HS-27A (cell line): ENCODE measurements at places on chromosomes 6 and 20.

GRCh38 chr6:163651426-163651825 is 236.9 kb downstream of the QKI start:
- DNase-seq = no peak

DNA sequence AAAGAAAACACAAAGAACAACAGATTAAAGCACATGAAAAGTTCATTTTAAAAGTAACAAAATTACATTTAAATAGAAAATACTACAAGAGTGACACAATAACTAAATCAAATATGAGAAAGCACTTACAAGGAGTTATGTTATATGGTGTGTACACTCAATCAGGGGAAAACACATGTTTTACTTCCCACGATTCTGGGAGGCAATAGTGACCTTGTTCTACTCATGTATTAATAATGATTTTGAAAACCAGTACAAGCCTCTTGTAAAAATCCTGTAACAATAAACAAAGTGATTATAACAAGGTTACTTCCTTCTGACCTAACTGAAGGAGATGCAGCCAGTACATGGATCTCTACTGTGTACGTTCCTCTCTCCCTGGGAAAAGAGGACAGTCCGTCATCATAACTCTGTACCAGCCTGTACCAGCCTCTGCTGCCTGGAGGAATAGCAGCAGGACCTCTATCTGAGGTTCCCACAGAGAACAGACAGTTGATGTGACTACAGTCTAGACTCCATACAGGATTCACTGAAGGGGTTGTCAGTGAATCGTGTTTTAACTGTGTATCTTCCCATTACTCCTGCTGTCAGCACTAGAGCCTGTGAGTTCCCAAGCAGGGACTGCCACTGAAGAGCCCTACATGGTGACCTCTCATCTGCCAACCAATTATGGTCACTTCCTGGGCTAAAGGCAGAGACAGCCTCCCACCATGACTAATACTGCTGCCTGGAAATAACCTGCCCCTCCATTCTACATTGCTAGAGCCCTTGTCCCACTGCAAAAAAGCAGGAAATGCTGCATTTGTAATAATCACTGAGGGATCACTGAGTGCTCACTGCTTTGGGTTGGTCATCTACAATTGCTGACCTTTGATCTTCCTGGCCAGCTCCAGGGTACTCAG is 149.7 kb downstream of the KIF16B start:
- DNase-seq = no peak

DNA sequence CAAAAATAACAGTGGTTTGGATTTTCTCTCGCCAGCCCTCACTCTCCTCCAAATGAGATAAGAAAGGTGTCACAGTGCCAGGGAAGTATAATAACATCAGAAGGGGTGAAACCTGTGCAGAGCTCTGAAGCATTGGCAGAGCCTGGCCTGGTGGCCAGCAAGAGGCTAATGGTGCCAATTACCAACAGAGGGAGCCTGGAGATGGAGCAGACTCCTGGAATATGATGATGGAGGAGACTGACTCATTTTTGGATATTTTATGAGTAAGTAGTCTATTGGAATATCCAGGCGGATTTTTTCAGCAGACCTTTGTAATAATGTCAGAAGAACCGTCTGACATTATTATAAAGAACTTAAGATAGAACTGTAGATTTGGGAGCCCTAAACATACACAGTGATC is 442.6 kb upstream of the MARCKS start:
- peak; percentile 77 for DNase-seq

- DNase-seq = no peak
Observed at GRCh38 chr6:150236544-150236943, 93.7 kb downstream of the PPP1R14C start.

DNA sequence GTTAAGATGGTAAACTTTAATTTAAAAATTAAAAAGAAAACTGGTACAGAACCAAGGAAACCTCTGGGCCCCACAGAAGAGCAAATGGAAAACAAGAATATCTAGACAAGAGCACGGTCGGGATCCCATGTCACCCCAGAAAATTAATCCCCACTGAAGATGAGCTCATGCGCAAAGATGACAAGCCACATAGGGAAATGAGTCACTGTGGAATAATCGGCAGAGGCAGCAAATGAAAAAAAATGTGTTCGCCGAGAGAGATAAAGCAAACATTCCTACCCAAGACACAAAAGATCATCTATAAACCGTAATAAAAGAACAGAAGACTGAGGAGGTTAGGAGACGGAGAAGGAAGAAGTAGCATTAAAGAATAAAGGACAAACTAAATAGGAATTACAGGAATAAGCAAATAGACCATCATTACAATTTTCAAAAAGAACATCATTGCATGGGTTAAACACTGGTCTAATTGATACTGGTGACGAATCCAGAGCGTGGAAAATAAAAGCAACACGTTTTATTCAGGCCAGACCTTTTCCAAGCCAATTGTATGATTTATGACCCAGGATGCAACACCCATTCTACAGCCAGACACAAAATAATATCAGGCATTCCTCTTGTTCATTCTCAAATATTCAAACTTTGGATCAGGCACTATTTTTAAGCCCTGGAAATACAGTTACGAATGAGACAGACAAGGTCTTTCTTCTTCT is 138.0 kb upstream of the ARID1B start:
- DNase-seq = no peak

- no peak for DNase-seq
Observed at GRCh38 chr6:4894049-4894448, 109.8 kb downstream of the RPP40 start.

- peak; percentile 96 for DNase-seq
Observed at GRCh38 chr6:148440877-148441453, 98.3 kb downstream of the SASH1 start.

DNA sequence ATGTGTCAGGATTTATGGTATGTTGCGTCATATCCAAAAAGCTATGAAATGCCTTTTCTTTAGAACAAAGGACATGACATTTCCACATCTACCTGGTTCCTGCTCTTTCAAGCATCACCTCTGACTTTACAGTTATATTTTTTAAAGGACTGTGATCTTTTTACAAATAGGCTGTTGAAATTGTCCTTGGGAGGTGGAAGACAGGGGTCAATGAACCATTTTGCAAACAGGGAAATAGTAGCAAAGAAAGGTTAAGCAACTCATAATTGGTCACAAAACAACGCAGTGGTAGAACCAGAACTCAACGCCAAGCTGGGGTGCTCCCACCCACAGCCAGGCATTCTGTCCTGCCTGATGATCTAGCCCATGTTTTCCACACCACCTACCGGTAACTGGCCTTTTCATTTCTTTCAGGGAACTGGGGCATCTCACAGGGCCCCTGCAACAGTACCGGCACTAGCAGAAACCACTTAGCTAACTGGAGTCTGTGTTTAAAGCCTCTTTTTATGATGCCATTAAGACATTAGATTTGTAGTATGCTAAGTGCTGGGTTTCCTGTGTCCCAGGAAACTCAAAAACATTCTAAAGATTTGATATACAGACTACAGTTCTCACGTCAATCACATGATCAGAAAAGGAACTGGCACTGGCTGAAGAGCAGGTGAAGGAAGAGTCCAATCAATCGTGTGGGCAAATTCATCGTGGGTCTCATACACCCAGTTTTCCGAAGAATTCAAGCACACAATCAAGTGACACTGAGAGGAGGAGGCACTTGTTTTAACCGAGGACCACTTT is 13.9 kb downstream of the ZNF217 start:
- no peak for DNase-seq

DNA sequence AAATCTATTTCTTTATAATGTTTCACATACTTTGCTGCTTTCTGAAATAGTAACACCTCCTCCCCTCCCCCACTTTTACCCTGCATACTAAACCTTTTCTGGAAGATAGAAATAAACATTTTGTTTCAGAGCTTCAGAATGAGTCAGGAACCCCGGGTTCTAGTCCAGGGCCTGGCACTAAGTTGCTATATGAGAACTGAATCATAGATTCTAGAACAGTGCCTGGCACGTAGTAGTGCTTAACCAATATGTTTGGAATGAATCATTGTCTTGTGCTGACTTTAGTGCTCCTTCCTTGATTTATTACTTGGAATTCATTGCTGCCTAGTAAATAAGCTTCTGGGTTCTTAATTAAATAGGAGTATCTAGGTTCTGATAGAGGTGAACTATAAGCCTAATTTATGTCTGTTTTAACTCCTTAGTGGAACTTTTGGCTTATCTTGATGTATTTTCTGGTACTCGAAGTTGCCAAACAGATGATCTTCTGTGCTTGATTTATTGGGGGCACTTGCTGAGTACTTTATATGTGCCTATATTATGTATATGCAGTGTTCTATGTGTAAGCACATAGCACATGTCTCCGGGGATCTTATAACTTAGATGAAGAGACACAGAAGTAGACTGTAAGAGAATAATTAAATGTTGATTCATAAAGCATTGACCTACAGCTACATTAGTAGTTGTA is 18.6 kb downstream of the TAB2 start:
- DNase-seq = no peak

DNA sequence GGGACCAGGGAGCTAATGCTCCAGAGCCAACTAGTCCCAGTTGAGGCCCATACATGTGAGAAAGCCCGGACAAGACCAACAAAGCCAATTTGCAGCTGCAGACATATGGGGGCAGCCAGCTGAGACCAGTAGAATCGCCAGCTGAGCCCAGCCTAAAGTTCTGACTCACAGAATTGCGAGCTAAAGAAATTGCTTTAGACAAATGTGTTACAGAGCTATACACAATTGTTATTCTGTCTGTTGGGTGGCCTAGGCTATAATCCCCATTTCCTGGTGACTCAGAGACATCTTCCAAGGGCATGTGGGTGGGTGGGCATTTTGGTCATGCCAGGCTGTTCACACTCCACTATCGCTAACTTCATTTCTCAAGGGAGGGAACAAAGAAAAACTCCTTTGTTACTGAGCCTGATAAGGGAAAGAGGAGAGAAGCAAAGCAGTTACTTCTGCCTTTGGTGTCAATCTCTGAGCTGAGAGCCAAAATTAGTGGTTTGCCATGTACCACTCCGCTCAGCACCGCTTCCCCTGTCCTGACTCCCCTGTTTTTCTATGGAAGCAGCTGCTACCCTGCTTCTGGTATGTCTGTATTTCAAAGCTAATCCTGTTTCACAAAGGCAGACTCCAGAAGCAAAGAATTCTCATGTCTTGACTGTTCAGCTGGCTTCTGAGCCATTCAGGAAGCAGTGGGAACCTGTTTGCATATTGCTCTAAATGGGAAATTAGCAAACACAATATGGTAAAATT is 26.1 kb downstream of the SCP2D1 start:
- no peak for DNase-seq

DNA sequence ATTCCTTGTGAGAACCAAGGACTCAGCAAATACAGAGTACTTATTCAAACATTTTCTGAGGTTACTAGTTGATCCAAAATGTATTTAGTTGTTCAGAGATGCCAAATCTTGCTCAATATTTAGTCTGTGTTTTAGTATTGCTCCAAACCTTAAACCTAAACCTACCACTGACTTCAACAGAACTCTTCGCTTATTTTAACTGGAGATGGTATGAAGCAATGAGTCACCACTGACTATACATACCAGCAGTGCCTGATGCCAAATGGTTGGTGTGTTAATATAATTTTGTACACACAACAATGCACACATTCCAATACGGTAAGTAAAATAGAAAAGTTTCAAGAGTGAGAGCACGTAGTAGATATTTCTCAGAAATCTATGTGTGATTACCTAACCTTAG is 1.9 kb upstream of the SPTLC3 start:
- DNase-seq = no peak

GRCh38 chr6:47679322-47679906 is 19.0 kb upstream of the ADGRF4 start:
- DNase-seq = no peak

DNA sequence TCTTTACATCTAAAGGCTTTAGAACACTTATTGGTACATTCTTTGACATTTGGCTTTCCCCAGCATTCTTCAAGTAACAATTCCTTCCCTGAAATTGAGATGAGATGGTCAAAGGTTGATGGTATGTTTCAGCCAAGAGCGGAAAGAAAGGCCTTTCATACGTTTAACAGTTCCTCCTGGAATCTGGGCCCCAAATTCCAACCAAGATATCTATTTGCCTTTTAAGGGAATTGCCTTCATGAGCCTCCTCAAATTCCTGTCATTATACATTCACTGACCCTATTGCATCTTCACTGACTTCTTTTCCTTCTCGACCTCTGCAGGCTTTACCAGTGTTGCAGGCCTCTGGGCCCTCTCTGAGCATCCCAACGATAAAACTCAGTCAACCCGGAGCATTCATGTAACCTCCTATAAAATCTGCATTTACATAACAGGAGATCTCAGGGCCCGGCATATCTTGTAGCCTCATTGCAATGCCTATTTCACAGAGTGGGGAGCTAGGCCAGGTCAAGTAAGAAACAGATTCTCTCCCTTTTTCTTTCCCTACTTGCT is 18.3 kb upstream of the WFDC9 start:
- no peak for DNase-seq

DNA sequence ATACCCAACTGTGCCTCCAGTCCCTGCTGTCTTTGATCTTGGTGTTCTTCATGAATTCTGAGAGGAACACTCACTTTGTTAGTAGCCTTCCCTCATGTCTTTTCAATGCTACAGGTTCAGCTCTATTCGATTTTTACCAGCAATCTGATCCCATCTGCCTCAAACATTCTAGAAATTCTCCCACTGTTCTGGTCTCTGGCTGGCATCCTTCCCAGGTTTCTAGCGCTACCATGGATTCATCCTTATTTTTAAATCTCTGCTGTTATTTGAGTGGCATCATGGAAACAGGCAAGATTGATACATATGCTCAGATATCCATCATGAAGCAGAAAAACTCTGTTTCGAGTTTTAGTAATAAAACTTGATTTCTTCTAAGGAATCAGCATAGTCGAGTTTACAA is 94.8 kb downstream of the GRM1 start:
- DNase-seq = no peak

DNA sequence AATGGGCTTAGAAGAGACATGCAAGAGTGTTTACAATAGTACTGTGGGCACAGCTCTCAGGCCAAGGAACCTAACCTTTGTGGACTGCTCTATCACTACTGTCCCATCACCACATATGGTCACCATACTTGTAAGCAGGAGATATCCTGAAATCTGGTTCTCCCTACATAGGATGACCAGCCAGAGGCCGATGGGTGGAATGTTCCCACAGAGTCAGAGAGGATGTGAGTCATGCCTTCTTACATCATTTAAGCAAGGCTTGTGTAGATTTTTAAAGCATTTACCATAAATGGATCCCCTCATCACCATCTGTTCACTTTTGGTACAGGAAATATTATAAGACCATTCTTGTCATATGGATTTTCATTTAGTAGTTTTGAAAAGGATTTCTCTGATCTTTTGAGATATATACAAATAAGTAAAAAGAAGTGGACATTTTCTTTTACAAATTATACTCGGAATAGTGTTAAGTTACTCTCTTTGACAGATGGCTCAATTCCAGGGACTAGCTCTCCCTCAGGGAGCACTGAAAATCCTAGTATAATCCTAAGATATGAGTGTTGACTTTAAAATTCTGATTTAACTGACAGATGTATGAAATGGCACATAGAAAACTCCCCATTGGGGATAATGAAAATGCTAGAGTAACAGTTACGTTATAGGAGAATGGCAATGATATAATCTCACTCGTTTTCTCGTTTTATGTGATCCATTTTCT is 6.6 kb downstream of the HTR1B start:
- peak; percentile 88 for DNase-seq

DNA sequence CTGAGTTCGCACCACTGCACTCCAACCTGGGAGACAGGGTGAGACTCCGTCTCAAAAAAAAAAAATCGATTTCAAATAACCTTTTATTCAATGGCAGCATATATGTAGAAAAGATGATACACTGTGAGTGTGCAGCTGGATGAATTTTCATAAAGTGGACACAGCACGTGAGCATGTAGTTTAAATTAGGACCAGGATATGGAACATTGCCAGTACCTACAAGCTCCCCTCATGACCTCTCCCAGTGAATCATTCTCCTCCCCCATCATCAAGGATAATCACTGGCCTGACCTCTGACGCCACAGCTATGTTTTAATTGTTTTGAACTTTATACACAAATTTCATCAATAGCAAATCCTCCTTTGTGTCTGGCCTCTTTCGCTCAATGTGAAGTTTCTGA is 53.8 kb upstream of the HDAC2 start:
- DNase-seq = no peak
